ENCODE measurements at places on chromosomes 2 and 18.

GRCh38 chr2:2547911-2548310 is 216.8 kb upstream of the MYT1L start:
- no peak for DNase-seq

DNA sequence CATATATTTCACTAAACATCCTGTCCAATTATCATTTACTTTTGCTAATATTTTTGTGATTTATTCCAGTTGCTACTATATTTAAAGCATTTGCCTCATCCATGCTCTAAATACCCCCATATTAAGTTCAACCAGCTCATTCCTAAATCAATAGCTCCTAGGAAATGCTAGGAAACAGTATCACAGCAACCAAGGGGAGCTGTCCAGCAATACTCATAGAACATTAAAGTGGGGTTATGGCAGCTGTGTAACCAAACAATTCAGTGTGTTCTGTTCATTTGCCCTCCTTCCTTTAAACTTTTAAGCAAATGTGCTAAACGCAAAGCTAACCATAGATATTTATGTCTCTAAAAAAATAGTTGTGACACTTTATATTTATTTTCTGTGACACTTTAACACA is 41.1 kb downstream of the ACVR1C start:
- DNase-seq: no peak

- no peak for DNase-seq
Measured at GRCh38 chr18:8668381-8668780, 37.0 kb upstream of the MTCL1 start.

GRCh38 chr18:54671291-54671881 is 80.3 kb downstream of the DYNAP start:
- peak; percentile 30 for DNase-seq

DNA sequence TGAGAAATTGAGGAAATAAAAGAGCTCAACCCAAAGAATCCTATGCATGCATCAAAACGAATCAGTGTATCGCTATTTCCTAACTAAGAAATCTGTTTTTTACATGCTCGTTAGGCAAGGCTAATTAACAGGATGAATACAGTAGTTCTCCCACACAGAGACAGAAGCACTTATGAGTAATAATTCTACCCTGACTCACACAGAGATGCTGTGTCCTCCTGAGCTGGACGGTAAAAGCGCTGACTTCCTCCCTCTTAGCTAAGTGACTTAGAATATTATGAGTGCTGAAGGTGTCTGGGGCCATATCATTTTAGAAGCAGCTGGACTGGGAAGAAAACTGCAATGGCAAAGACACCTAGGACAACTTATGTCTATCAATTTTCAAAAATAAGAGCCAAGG is 18.5 kb downstream of the PLEKHM3 start:
- no peak for DNase-seq

GRCh38 chr2:180690611-180691010 is 289.8 kb upstream of the UBE2E3 start:
- no peak for DNase-seq

- DNase-seq: no peak
Measured at GRCh38 chr2:209671020-209671680, 100.5 kb upstream of the UNC80 start.

- DNase-seq: no peak
Measured at GRCh38 chr18:44601447-44601846, 79.2 kb upstream of the SETBP1 start.

GRCh38 chr18:35467624-35468016 is 30.1 kb downstream of the INO80C start:
- peak; percentile 15 for DNase-seq

GRCh38 chr2:54262015-54262765 is 6.2 kb upstream of the TSPYL6 start:
- DNase-seq: no peak

- no peak for DNase-seq
Measured at GRCh38 chr2:70182689-70183088, 8.1 kb downstream of the C2orf42 start.

DNA sequence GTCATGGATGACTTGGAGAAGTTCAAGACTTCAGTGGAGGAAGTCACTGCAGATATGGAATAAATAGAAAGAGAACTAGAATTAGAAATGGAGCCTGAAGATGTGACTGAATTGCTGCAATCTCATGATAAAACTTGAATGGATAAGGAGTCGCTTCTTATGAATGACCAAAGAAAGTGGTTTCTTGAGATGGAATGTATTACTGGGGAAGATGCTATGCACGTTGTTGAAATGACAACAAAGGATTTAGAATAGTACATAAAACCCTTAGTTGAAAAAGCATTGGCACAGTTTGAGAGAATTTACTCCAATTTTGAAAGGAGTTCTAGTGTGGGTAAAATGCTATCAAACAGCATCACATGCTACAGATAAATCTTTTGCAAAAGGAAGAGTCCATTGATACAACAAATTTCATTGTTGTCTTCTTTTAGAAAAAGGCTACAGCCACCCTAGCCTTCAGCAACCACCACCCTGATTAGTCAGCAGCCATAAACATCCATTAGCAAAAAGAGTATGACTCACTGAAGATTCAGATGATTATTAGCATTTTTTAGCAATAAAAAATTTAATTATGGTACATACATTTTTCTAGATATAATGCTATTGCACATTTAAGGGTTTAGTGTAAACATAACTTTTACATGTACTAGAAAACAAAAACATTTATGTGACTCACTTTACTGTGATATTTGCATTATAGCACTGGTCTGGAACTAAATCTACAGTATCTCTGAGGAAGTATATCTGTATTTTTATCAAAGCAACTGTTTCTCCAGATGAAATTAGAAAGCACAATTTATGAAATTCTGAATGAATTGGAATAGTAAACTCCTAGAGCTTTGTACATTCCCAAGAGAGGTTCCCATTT is 110.5 kb upstream of the TACR1 start:
- no peak for DNase-seq

GRCh38 chr2:123566291-123566946 is 458.7 kb upstream of the CNTNAP5 start:
- no peak for DNase-seq

GRCh38 chr2:199336546-199336945 is 121.2 kb downstream of the SATB2 start:
- no peak for DNase-seq

DNA sequence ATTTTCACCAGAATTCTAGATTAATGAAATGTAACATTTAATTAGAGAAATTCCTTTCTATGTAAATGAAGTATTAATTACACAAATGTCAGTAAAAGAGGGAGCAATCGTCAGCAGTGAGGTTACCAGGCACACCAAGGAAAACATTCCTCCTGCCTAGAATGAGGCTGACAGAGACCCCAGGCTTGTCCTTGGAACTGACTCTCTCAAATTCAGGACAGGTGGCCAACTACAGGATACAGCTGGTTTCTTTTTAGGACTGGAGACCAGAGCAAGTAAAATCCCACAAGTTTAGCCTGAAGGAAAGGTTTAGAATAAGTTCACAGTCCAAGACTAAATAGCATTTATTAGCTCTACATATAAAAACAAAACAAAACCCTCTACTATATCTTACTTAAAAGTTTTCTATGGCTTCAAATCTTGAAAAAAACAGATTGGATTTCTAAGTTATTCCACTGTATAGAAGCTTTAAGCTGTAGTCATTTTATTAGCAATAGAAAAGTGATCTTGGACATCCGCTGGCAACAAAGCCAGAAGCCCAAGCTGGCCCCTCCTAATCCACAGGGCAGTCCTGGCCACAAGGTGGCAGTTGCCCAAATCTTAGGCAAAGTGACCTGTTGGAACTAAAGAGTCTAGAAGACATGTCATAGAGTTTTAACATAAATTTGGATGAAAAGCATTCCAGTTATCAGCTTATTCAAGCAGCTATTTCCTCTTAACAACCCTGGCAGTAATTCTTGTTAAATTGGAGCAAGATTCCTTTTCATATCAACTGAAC is 81.0 kb downstream of the SP3 start:
- DNase-seq: no peak

GRCh38 chr18:58871514-58872420 is 7.1 kb downstream of the ZNF532 start:
- no peak for DNase-seq

DNA sequence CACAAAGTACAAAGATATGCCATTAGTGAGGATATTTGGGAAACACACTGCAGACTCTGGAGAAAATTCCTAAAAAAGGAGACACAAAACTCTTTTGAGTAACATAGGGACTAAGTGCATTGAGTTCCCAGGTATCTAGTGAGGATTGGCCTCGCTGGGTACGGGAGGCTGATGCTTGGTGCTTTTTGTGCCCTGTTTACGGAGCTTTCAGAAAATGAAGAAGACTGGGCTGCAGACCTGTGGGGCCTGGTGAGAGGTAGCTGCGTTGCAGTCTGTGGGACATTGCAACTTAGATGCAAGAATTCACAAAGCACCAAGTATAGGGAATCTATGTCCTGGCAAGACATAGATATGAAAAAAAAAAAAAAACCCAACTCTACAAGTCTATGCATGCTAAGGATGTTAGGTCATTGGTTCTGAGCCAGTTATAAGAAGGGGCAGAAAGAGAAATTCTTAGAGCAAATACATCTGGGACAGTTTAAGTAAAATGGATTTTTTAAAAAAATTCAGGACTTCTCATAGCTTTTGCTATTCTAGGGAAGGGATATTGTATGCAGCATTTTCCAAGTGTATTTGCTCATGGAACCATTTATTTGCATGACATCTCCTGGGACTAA is 156.0 kb downstream of the SLC4A3 start:
- no peak for DNase-seq

DNA sequence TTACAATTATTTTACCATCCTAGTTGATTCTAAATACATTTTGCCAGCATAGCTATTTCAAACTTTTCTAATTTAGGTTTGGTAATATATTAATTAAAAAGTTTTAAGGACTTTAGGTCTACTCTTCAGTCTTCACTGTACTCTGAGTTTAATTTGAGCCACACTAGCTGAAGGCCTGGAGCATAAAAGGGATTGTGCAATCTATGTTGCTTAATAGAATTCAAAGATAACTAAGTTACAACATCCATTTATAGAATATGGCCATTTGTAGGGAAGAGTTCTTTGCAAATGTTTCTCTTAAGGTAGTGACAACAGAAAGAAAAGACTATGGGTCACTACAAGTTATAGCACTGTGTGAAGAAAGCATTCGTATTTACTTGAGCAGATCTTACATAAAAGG is 702.2 kb upstream of the NRXN1 start:
- DNase-seq: no peak

DNA sequence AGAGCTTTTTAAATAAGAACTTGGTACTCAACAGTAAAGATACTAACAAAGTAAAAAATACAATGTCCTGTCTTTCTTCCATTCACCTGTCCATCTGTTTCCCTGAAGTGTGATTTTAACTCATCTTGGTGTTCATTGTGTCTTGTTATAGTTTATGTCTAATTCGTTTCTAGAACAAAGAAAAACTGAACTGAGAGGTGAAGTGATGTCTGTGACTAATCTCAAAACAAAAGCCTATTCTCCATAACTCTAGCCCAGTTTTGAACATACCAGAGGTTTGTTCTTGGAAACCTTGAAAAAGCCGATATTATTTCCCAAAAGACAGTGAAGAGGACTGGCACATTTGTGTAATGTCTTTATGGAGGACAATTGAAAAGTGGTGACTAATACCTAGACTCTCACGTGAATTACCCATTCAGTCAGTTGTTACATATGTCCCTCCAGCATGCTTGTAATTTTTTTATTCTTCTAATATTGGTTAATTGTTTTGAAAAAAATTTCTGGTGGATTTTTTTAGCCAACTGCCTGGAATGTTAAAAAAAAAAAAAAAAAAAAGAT is 725.8 kb downstream of the SATB2 start:
- no peak for DNase-seq

Data from NCI-H1417 (cell line).